Activated gamma-delta T cell (primary cell): ENCODE measurements at places on chromosomes 16 and 17.

GRCh38 chr17:40550608-40551007 lies 14.7 kb downstream of the CCR7 start:
- no peak for DNase-seq

- no peak for DNase-seq
Observed at GRCh38 chr17:49521471-49522356, 26.6 kb downstream of the NGFR start.

DNA sequence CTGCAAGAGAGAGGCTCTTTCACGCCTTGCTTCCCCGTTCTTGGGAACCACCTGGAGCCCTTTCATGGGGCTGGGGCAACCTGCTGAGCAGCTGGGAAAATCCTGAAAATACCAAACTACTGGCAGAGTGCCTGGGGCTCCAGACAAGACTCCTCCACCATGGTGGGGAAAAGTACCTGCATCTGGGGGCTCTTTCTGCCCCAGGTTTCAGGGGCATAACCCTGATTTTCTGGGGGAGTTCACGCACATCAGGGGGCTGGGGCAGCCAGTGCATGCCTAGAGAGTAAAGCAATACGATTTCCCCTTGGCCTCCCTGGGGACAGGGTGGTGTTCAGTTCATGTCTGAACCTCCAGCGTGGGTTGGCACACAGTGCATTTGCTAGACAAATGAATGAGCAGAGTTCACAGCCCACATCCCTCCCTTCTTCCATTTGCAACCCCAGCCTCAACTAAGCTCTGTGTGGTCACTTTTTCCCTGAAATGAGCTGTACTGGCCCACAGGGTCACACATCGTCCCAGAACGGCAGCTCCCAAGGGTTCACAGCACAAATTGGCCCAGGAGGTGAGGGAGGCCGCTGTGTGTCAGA lies 5.2 kb upstream of the CDC42EP4 start:
- no peak for DNase-seq

GRCh38 chr17:58277802-58278595 lies 2.7 kb downstream of the MPO start:
- DNase-seq = no peak

DNA sequence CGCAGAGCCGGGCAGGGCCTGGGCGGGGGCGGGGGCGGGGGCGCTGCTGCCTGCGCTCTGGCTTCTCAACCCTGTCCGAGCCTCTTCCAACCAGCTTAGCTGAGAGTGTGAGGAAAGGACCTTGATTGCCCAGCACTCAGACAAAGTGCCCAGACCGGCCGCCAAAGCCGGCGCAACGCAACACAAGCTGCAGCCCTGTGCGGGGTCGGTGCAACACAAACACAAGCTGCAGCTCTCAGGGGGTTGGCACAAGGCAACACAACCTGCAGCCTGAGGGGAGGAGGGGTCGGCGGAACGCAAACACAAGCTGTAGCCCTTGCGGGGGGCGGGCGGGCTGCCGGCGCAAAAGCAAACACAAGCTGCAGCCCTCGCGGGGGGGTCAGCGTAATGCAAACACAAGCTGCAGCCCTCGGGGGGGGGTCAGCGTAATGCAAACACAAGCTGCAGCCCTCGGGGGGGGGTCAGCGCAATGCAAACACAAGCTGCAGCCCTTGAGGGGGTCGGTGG lies 60.0 kb downstream of the KLHDC4 start:
- DNase-seq = no peak

DNA sequence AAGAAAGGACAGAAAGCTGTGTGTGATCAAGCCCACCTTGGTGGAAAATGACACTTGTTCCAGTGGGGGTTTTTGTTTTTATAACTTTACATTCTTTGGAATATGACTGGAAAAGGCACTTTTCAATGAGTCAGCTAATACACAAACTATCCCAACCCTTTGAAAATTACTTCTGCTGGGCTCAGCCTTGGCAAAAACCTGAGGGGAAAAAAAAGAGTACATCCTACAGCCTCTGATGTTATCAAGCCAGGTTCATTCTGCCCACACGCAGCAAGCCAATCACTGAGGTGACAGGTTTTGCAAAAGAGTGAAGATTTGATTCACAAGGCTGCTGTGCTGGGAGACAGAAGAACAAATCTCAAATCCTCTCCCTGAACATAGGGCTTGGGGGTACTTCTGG lies 484.5 kb upstream of the ERCC4 start:
- no peak for DNase-seq

GRCh38 chr16:88131256-88131655 lies 180.0 kb downstream of the BANP start:
- DNase-seq = no peak

DNA sequence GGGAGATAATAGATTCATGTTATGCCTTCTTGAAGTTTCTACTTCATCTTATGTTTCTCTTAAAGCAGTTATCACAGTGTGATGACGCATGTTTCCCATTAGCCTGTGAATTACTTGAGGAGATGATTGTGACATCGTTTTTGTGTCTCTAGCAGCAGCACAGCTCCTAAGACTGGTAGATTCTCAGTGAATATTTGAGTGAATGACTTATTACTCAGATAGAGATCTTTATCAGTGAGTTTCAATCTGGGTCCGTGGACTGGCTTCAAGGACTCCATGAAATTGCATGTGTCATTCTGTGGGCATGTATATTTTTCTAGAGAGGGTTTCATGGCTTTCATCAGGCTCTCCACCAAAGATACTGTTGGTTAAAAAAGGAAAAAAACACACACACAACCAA lies 29.9 kb downstream of the YPEL2 start:
- DNase-seq = no peak

DNA sequence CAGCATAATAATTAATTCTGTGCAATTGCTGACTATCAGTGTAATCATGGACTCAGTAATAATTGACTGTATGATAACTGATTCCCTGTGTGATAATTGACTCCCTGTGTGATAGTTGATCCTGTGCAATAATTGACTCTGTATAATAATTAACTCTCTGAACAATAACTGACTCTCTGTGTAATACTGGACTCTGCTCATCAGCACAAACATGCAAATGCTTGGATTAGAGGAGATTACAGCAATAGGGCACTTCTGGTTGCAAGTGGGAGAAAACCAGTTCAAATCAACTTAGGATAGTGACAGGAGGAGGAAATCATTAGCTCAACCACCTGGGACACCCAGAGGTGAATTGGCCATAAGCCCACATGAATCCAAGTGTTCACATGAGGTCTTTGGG lies 582.1 kb downstream of the RBFOX1 start:
- no peak for DNase-seq

- no peak for DNase-seq
Observed at GRCh38 chr16:64968539-64968938, 153.3 kb downstream of the CDH11 start.

GRCh38 chr17:74467221-74467951 lies 952 bp downstream of the CD300A start:
- no peak for DNase-seq

- DNase-seq = no peak
Observed at GRCh38 chr17:73546114-73546513, 98.1 kb downstream of the SDK2 start.

DNA sequence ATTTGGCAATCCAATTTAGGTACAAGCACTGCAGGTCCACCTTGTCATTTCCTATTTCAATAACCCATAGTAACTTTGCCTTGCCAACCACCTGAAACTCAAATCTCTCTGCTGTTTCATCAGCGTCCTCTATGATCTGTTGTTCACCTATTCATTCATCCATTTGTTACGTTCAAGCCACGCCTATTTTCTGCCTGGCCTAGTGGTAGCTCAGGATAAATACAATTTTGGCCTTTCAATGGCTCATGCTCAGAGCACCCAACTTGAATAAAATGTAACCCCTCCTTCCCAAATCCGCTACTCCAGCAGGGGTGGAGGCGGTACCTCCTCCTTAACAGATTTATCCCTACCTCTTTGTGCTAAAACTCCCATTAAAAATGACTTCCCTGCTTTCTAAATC lies 3.6 kb upstream of the FBXO47 start:
- DNase-seq = no peak

DNA sequence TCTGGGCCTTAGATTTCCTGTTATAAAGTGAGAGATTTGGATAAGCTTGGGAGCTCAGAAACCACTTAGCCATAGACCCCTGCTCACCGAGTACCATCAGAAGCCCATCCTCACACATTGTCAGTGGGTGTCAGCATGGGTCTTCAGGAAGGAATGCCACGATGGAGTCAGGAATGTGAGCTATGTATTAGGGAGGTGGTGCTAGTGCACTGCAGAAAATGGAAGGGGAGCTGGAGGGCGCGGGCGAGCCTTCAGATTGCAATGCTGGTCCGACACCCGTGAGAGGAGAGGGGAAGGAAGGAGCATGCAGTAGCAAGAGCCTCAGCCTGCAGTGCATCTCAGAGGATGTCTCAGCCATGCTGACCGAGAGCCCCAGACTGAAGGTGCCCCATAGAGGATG lies 294.5 kb downstream of the FOXL1 start:
- no peak for DNase-seq

DNA sequence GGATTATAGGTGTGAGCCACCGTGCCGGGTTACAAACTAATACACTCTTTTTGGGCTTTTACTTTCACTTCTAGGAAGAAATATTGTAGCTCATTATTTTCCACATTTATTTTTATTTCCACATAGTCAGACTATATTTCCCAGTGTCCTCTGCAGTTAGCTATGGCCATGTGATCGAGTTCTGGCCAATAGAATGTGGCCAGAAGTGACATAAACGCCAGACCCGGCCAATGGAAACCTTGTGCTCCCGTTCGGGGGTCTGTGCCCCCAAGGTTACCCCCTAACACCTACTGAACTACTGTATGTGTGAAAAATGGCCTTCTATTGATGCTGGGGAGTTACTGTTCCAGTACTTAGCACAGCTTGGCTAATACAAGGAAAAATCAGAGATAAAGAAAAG lies 13.2 kb upstream of the RPTOR start:
- no peak for DNase-seq

GRCh38 chr17:41504246-41504977 lies 1.0 kb downstream of the KRT13 start:
- no peak for DNase-seq

GRCh38 chr17:77572065-77572601 lies 386.4 kb upstream of the TNRC6C start:
- DNase-seq = no peak

DNA sequence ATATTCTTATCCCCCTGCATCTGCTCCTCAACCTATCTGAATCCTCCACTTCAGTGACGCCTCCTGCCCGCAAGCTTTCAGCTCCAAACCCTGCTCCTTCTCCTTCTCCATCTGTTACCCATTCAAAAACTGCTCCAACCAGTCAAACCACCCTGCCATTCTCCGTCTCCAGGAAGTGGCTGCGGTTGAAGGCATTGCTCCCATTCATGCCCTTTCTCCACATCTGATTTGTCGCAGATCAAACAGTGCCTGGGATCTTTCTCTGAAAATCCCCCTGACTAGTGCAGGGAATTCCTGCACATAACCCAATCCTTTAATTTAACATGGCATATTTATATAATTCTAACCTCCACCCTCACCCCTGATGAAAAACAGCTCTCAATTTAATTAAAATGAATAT lies 56.3 kb downstream of the SLFN5 start:
- DNase-seq = no peak

- DNase-seq = no peak
Observed at GRCh38 chr17:42675965-42676423, 800 bp downstream of the PLEKHH3 start.

GRCh38 chr17:49875685-49876084 lies 27.8 kb upstream of the TAC4 start:
- DNase-seq = no peak

GRCh38 chr17:8360260-8360659 lies 16.2 kb downstream of the KRABD2 start:
- no peak for DNase-seq

GRCh38 chr17:51560398-51560797 lies 300.1 kb downstream of the UTP18 start:
- no peak for DNase-seq

DNA sequence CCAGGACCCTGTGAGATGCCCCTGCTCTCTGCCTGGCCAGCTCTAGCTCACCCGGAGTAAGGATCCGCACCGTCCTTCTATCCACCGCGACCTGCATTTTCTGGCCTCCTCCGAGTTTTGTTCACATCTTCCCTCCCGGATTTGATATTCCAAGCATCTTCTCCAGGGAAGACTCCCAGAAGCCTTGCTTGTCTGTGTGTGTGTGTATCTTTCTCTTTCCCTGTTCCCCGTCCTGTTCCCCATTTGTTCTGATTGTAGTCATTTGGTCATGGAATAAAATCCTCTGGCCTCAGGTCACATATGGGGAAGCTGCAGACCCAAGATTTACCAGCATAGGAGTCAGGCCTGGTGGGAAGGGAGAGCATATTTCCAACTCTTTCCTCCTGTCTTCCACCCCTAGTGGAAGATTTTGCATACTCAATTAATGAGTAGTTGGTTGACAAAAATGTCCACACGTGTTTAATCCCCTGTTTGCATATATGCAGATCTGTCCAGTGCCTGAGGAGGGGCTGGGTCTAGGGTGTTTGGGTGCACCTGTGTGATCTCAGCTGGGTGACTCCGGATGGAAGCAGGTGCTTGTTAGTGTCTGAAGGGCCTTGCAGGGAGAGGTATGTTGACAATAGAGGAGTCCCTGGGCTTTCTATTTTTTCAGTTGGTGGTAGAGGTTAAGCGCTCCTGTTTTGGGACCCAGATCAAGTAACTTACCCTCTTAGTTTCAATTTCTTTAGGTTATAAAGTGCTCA lies 1.9 kb downstream of the PRAC1 start:
- DNase-seq = no peak

- DNase-seq = no peak
Observed at GRCh38 chr16:88195911-88196465, 186.8 kb upstream of the ZNF469 start.

DNA sequence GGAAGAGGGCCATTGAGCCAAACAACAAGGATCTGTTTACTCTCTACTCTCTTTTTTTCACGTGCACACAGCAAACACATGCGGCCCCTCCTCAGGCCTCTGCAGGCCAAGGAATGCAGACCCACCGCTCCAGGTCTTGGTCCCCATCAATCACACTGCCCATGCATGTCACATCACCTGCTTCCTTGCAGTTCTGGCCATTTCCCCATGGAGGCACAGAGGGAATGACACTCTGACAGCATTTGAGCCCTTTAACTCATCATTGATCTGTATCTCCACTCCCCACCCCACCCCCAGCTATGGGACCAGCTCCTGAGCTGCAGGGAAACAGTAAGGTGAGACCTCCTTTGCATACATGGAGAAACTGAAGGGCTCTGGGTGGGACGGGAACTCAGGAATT lies 45.9 kb upstream of the MEIOC start:
- no peak for DNase-seq

DNA sequence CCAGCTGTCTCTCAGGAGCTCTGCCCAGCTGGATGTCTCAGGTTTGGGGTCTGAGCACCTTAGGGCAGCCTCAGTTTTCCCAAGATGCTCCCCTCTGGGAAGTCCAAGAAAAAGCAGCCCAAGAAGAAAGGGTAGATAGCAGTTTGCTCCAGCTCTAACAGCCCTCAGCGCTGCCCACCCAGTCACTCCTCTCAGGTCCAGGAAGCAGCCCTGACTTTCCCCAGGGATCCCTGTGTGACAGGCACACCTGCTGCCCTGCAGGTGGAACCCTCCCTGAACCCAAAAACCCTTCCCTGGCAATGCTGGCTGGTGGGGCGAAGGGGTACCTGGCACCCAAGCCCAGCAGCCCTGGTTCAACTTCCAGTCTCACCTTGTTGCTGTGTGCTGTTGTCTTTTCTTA lies 48.1 kb downstream of the BEAN1 start:
- no peak for DNase-seq
